ENCODE measurements at places on chromosomes 6 and 20.

- DNase-seq = no peak
Measured at GRCh38 chr6:11122380-11122779, 10.9 kb upstream of the ERVFRD-1 start.

- peak; percentile 63 for DNase-seq
Measured at GRCh38 chr6:14880677-14881076, 365.2 kb upstream of the JARID2 start.

DNA sequence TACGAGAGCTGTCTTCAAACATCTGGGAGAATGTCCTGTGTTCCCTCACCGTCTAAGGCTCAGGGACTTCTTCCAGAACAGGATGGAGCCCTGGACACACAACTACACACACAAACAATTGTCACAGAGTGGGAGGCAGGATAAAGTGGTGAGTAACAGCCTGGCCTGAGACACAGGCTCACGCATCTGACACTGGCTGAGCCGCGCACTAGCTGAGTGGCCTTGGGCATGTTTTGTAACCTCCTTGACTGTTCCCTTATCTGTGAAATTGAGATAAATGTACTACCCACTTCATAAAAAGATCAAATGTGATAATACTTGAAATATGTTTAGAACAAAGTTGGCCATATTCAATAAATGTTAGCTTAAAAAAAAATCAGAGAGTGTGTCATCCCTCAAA is 132.4 kb upstream of the ARMC2 start:
- DNase-seq = peak; percentile 46

- DNase-seq = peak; percentile 48
Measured at GRCh38 chr20:23320317-23320716, 30.3 kb upstream of the NXT1 start.

GRCh38 chr6:77036400-77036799 is 426.9 kb downstream of the HTR1B start:
- DNase-seq = no peak

DNA sequence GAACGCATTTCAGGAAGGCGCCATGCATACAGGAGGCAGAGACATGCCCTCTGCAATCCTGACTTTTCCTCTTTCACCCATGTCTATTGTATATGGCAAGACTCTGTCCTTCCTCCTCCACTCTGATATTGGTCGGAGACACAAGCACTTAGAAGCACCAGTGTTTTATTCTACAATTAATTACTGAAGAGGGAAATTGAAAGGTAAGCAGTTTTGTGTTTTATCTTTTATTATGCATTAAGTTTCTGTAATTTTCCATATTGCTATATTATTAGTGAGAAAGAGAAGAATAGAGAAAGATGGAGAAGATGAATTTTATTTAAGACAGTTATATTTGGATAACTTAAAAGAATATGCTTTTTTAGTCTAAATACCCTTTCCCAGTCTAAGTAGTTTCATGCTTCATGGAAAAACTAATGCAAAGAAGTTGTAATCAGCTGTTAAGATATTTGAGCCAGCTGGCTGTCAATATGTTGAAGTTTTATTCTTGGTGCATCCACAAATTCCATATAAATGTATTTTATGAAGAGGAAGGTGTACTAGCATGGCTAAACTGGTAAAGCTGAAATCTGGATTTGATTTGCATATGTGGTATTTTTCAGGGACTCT is 13.6 kb downstream of the ARID1B start:
- DNase-seq = no peak

- DNase-seq = no peak
Measured at GRCh38 chr6:397604-398003, 6.1 kb downstream of the IRF4 start.

DNA sequence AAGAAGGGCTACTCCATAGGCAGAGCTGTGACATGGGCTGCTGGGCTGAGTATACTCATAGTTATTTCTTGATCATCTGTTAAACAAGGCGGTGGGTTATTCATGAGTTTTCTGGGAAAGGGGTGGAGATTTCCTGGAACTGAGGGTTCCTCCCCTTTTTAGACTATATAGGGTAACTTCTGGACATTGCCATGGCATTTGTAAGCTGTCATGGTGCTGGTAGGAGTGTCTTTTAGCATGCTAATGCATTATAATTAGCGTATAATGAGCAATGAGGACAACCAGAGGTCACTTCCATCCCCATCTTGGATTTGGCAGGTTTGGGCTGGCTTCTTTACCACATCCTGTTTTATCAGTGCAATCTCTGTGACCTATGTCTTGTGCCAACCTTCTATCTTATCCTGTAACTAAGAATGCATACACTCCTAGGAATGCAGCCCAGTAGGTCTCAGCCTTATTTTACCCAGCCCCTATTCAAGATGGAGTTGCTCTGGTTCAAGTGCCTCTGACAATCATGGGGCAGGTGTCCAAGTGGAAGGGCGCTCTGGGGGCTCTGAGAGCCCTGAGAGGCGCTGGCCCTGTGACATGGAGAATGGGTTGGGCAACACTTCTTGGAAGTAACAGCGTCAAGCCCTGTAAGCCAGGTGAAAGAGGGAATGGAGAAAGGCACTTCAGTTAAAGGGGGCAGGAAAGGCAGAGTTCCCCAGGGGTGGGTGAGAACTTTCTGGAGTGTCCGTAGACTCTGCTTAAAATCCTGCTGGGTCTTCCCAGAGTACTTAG is 354.2 kb upstream of the SULF2 start:
- peak; percentile 91 for DNase-seq

- no peak for DNase-seq
Measured at GRCh38 chr6:157560691-157561413, 179.9 kb downstream of the ZDHHC14 start.

DNA sequence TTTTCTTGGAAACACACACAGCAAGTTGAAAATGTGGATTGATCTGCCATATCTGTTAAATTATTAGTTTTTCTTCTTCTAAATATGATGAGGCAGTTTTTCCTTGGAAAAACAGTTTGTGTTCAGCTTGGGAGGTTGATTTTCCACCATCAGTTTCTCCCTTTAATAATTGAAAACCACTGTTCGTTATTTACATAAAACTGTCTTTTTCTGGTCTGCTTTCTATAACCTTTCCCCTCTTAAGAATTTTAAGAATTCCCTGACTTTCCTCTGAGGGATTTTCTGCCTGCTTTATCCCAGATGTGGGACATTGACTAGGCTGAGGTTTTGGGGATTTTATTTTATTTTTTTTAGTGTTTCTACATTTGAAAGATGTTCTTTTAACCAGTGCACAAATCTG is 27.2 kb downstream of the DSE start:
- DNase-seq = peak; percentile 59

- DNase-seq = no peak
Measured at GRCh38 chr6:114032721-114033120, 61.8 kb upstream of the HDAC2 start.

DNA sequence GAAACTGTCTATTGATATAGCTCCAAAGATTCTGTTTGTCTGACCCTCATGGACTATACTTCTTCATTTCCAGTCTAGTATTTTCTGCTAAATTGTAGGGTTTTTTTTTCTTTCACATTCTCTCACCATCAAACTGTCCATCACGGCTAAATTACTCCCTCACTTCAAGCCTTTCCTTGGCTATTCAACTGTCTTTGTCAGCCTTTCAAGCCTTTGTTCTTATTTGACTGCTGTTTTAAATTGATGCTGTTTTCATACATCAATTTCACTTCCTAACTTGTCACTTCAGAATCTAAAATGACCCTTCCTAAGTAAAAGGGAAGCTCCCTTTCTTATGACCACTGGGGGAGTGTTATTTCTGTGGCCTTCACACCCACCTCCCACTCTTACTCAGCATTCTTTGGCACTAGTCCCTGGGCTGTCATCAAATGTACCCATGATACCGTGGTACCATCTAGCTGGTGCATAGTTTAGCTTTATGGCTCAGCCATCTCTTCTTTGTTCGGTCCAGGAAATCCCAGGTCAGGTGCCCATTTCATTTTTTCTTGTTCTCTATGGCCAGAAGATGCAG is 8.6 kb downstream of the GJA1 start:
- DNase-seq = peak; percentile 42

DNA sequence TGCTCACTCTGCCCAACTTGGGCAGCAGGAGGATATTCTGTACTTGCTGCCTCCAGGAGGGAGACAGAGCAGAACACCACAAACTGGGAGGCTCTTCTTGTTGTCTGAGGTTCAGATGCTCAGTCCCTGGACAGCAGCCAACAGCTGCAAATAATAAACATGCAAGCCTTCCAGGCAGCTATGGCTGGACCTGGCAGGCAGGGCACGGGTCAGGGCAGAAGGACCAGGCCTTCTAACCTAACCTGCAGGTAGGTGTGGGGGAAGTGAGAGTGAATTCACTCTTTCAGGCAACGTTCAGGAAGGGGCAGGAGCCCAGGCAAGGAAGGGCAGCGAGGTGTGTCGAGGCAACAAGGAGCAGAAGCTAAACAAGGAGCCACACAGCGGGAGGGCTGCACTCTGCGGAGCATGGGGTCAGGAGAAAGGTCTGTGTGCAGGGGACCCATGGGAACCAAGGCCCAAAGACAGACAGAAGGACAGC is 31.5 kb downstream of the NINL start:
- DNase-seq = peak; percentile 75

- DNase-seq = peak; percentile 77
Measured at GRCh38 chr6:118283766-118284165, 264.3 kb upstream of the PLN start.

DNA sequence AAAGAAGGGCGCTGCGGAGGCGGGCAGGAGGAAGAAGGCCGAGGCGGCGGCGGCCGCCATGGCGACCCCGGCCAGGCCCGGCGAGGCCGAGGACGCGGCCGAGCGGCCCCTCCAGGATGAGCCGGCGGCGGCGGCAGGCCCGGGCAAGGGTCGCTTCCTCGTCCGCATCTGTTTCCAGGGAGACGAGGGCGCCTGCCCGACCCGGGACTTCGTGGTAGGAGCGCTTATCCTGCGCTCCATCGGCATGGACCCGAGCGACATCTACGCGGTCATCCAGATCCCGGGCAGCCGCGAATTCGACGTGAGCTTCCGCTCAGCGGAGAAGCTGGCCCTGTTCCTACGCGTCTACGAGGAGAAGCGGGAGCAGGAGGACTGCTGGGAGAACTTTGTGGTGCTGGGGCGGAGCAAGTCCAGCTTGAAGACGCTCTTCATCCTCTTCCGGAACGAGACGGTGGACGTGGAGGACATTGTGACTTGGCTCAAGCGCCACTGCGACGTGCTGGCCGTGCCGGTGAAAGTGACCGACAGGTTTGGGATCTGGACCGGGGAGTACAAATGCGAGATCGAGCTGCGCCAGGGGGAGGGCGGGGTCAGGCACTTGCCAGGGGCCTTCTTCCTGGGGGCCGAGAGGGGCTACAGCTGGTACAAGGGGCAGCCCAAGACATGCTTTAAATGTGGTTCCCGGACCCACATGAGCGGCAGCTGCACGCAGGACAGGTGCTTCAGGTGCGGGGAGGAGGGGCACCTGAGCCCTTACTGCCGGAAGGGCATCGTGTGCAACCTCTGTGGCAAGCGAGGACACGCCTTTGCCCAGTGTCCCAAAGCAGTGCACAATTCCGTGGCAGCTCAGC is 780 bp downstream of the ZCCHC3 start:
- DNase-seq = peak; percentile 78

GRCh38 chr6:34909320-34909883 is 20.3 kb downstream of the ANKS1A start:
- DNase-seq = no peak

DNA sequence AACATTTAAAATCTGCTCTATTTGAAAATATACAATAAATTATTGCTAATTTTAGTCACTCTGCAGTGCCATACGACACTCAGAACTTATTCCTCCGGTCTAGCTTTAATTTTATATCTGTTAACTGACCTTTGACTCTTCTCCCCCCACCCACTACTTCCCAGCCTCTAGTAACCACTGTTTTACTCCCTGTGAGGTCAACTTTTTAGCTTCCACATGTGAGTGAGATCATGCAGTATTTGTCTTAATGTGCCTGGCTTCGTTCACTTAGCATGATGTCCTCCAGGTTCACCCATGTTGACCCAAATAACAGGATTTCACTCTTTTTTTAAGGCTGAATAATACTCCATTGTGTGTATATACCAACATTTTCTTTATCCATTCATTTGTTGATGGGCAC is 80.8 kb downstream of the RPP40 start:
- DNase-seq = no peak
